ENCODE measurements at places on chromosomes 3 and 15. TPM values are rescaled to one million over a fixed set of nuclear protein-coding genes. Genes with fewer than 3 reads are reported as not detected.

DUOX1 gene
- polyA plus RNA-seq = not detected

TYRO3 gene
- polyA plus RNA-seq = 11.6 TPM

MCF2L2 gene
- polyA plus RNA-seq = 9.3 TPM

MYRIP gene
- 0.76 TPM for polyA plus RNA-seq

DUOXA2 gene
- polyA plus RNA-seq = not detected

MASP1 gene
- 0.19 TPM for polyA plus RNA-seq

KIF7 gene
- polyA plus RNA-seq = 5.6 TPM

SPINK8 gene
- not detected for polyA plus RNA-seq

LEKR1 gene
- 0.14 TPM for polyA plus RNA-seq

PIF1 gene
- 0.58 TPM for polyA plus RNA-seq

MESP1 gene
- polyA plus RNA-seq = 4.8 TPM

PAQR9 gene
- 0.24 TPM for polyA plus RNA-seq

CALML4 gene
- polyA plus RNA-seq = 0.43 TPM

TMEM158 gene
- polyA plus RNA-seq = 7.9 TPM

VGLL3 gene
- polyA plus RNA-seq = 0.16 TPM

SHF gene
- 50.6 TPM for polyA plus RNA-seq

C3orf80 gene
- polyA plus RNA-seq = 0.57 TPM

LRRN1 gene
- polyA plus RNA-seq = 25.8 TPM

ONECUT1 gene
- polyA plus RNA-seq = 1.2 TPM

MYZAP gene
- 0.16 TPM for polyA plus RNA-seq

CLSTN2 gene
- polyA plus RNA-seq = 12.3 TPM

TRIP4 gene
- 25.7 TPM for polyA plus RNA-seq

SCN11A gene
- polyA plus RNA-seq = 2.8 TPM

ITIH1 gene
- not detected for polyA plus RNA-seq

IGF2BP2 gene
- polyA plus RNA-seq = 46.6 TPM

LARP6 gene
- polyA plus RNA-seq = 18.2 TPM

ATP13A5 gene
- not detected for polyA plus RNA-seq

ZFYVE19 gene
- 48.2 TPM for polyA plus RNA-seq

ADGRG7 gene
- not detected for polyA plus RNA-seq

SLMAP gene
- polyA plus RNA-seq = 28.2 TPM

NDUFB4 gene
- 170 TPM for polyA plus RNA-seq

SLC9C1 gene
- polyA plus RNA-seq = not detected

TIPARP gene
- 5.2 TPM for polyA plus RNA-seq

PRR20G gene
- polyA plus RNA-seq = not detected

ZNF660 gene
- polyA plus RNA-seq = 8.1 TPM

ADAMTS9 gene
- polyA plus RNA-seq = 1.2 TPM

GOLGA8T gene
- not detected for polyA plus RNA-seq

NT5DC2 gene
- polyA plus RNA-seq = 46.7 TPM

MED12L gene
- 35.5 TPM for polyA plus RNA-seq

DPPA4 gene
- 1.2 TPM for polyA plus RNA-seq

NMB gene
- polyA plus RNA-seq = 3.0 TPM

GOLGA6L7 gene
- polyA plus RNA-seq = not detected
